ENCODE measurements at places on chromosomes 6 and 20.

DNA sequence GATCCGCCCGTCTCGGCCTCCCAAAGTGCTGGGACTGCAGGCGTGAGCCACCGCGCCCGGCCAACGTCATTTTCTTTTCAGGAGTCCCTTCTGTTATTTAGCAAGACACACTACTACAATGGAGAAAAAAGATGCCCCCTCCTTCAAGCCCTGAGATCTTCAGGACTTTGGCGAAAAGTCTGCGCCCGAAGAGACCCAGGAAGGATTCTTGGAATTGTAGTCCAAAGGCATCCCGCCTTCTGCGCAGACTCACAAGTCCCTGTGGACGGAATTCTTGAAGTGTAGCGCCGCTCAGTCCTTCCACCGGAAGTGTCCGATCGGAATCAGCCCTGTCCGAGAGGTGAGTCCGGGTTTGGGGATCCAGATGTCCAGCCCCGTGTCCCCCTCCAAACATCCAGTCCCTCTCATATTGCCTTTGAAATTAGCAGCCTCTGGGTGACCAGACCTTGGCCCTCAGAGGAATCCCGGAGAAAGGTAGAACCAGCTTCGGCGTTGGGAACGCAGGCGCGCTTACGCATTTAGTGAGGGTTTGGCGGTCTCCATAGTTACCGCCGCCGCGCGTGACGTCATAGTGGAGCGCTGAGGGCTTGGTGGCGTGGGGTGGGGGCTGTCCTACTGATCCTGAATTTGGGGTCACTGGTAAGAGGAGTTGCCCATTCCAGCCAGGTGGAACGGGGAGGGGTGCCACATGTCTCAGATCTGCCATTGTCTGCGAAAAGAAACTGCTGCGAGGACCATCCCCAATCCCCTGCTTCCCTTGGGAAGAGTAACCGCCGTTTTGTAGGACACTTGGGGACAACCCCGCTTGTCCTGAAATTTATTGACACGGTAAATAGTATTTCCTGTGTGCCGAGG, 490 bp downstream of the ZNF165 start:
- peak; percentile 88 for DNase-seq

- no peak for DNase-seq
Measured at GRCh38 chr6:166348305-166348949, 6.1 kb upstream of the SFT2D1 start.

GRCh38 chr20:57941604-57942381, 232.0 kb upstream of the PMEPA1 start:
- no peak for DNase-seq

- no peak for DNase-seq
Measured at GRCh38 chr6:4693173-4693970, 82.8 kb upstream of the CDYL start.

GRCh38 chr6:92125681-92126080, 1293.7 kb downstream of the EPHA7 start:
- no peak for DNase-seq

- no peak for DNase-seq
Measured at GRCh38 chr6:167551628-167552257, 226.9 kb downstream of the TTLL2 start.

DNA sequence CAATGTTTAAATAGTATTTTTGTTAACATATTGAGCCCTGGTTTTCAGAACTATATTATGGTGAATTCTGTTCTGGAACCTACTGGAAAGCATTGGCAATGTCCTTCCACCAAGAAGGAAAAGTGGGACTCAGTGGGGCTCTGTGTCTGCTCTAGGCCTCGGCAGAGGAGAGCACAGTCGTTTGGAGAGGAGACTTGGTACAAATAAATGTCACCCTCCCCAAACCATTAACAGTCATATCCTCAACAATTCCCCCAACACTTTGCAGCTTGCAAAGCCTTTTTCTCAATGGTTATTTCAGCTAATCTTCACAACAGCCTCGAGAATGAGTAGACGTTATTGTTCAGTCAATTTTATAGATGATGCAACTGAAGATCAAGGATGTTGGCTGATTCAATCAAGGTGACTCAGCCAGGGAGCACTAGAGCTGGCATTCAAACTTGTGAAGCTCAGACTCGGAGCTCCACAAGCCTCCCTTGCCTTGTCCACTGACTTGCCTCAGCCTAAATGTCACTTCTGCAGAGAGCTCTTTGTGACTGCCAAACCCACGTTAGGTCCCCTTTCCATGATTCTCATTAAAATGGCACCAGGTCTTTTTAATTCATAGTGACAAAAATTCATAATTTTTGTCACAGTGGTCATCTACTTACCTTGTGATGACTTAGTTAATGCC, 60.6 kb downstream of the TOX2 start:
- no peak for DNase-seq

GRCh38 chr6:25177500-25178028, 101.6 kb upstream of the CARMIL1 start:
- DNase-seq: no peak

- DNase-seq: no peak
Measured at GRCh38 chr6:147817042-147817689, 308.7 kb downstream of the SAMD5 start.

- DNase-seq: no peak
Measured at GRCh38 chr20:62030834-62031434, 34.7 kb downstream of the TAF4 start.
